Tibial artery (tissue), 4 donors: ENCODE measurements at places on chromosomes 13 and 19.

- H3K36me3 ChIP-seq: no peaks in the 10 kb centered on the region
- H3K4me1 ChIP-seq: peaks cover 71% of the 10 kb centered on the region
- H3K4me3 ChIP-seq: peak overlapping the region; percentile 64
- H3K27ac ChIP-seq: peak overlapping the region; percentile 98
- no peaks in the 10 kb centered on the region for H3K27me3 ChIP-seq
- DNase-seq: no peak
Observed at GRCh38 chr19:12783291-12783848, 7.9 kb upstream of the JUNB start.

DNA sequence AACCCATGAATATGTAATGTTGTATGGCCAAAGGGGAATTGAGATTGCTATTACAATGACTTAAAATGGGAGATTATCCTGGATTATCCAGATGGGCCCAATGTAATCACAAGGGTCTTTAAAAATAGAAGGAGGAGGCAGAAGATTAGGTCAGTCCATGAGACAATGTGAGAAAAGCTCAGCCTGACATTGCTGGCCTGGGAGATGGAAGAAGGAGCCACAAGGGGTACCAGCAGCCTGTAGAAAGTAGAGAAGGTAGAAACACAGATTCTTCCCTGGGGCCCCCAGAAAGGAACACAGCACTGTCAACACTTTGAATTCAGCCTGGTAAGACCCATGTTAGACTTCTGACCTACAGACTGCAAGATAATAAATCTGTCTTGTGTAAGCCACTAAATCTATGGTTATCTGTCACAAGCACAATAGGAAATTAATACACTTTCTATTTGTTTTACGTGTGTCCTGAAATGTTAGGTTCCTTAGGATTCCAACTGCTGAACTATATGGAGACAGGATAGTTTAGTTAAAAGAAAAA lies 132.9 kb upstream of the SERP2 start:
- H3K4me3 ChIP-seq: no peak overlapping the region
- H3K36me3 ChIP-seq: no peaks in the 10 kb centered on the region
- no peaks in the 10 kb centered on the region for H3K27me3 ChIP-seq
- H3K4me1 ChIP-seq: peaks cover 29% of the 10 kb centered on the region
- H3K27ac ChIP-seq: no peak overlapping the region
- no peak for DNase-seq

GRCh38 chr13:111143865-111144540 lies 28.9 kb downstream of the ARHGEF7 start:
- DNase-seq: no peak
- no peaks in the 10 kb centered on the region for H3K36me3 ChIP-seq
- no peak overlapping the region for H3K4me3 ChIP-seq
- H3K27ac ChIP-seq: peak overlapping the region; percentile 64
- peaks cover 21% of the 10 kb centered on the region for H3K4me1 ChIP-seq

DNA sequence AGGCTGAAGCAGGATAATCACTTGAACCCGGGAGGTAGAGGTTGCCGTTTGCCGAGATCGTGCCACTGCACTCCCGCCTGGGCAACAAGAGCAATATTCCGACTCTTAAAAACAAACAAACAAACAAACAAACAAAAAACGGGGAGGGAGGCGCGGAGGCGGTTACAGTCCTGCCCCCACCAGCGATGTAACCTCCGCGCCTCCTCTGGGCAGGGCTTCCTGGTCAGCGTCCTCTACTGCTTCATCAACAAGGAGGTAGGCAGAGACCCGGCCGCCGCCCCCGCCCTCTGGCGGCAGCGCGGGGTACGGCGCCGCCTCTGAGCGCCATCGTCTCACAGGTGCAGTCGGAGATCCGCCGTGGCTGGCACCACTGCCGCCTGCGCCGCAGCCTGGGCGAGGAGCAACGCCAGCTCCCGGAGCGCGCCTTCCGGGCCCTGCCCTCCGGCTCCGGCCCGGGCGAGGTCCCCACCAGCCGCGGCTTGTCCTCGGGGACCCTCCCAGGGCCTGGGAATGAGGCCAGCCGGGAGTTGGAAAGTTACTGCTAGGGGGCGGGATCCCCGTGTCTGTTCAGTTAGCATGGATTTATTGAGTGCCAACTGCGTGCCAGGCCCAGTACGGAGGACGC lies 10.2 kb downstream of the SNRPD2 start:
- peak; percentile 93 for DNase-seq
- H3K4me1 ChIP-seq: peaks cover 16% of the 10 kb centered on the region
- peak overlapping the region; percentile 54 for H3K4me3 ChIP-seq
- H3K27me3 ChIP-seq: peaks cover 39% of the 10 kb centered on the region
- peaks cover 18% of the 10 kb centered on the region for H3K36me3 ChIP-seq

DNA sequence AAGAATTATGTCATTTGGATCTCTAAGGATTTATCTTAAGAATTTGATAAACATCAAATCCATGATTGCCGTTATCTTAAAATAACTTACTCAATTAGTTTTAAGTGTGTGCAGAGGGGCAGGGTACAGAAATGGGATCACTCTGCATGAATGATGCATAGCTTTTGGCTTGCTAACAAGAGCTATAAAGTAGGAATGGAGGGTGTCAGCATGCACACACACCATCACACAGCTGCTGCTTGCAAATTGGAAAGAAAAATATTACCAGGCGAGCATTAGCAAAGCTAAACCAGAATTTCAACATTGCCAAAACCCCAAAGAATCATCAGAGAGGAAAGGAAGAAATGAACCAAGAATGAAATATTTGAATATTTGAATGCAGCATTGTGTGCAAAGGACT lies 580.6 kb downstream of the LMO7 start:
- no peaks in the 10 kb centered on the region for H3K4me1 ChIP-seq
- no peak for DNase-seq
- no peaks in the 10 kb centered on the region for H3K27me3 ChIP-seq
- no peak overlapping the region for H3K27ac ChIP-seq
- no peaks in the 10 kb centered on the region for H3K36me3 ChIP-seq
- no peak overlapping the region for H3K4me3 ChIP-seq

DNA sequence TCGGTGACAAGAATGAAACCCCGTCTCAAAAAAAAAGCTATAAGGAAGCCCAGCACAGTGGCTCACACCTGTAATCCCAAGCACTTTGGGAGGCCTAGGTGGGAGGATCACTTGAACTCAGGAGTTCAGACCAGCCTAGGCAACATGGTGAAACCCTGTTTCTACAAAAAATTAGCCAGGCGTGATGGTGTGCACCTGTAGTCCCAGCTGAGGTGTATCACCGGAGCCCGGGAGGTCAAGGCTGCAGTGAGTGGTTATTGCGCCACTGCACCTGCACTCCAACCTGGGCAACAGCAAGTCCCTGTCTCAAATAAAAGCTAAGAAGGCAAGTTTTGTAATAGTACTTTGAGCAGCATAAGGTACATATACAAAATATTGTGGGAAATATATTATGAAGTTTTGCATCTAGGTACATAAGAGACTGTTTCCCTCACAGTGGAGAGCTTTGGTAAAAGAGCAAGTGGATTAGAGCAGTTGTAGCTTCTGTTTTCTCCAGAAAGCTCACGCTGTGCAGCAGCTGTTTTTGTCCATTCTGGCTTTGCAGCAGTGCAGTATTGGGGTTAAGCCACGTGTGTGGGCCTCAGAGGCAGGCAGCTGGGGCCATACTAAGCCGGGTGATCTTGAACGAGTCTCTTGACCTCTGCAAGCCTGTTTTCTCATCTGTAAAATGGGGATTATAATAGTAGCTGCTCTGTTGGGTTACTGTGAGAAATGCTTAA lies 35.4 kb downstream of the ARHGAP35 start:
- no peaks in the 10 kb centered on the region for H3K27me3 ChIP-seq
- H3K27ac ChIP-seq: no peak overlapping the region
- H3K36me3 ChIP-seq: no peaks in the 10 kb centered on the region
- no peak for DNase-seq
- no peak overlapping the region for H3K4me3 ChIP-seq
- no peaks in the 10 kb centered on the region for H3K4me1 ChIP-seq

DNA sequence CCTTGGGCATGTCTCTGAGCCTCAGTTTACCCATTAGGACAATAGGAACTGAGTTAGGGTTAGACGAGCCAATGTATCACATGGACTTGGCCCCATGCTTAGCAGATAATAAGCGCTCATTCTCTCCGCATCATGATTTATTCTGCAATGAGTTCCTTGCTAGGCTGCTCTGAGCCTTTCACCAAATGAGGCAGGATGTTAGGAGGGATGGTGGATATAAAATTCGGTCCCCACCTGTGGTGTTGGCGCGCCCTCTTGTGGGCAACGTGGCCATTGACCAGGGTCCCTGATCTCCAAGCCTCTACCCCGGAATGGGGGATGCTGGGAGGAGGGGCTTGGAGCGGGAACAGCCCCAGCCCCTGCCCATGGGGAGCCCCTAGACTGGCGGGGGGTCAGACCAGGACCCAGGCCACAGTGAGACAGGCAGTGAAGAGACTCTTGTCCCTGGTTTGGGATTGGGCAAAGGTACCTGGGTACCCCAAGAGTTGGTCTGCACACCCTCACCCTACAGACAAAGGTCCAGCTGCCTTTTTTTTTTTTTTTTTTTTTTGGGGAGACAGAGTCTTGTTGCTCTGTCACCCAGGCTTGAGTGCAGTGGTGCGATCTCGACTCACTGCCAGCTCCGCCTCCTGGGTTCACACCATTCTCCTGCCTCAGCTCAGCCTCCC lies 43.9 kb downstream of the CERS4 start:
- H3K27ac ChIP-seq: no peak overlapping the region
- peak; percentile 86 for DNase-seq
- peaks cover 12% of the 10 kb centered on the region for H3K4me1 ChIP-seq
- no peaks in the 10 kb centered on the region for H3K27me3 ChIP-seq

- H3K27ac ChIP-seq: no peak overlapping the region
- no peak overlapping the region for H3K4me3 ChIP-seq
- no peaks in the 10 kb centered on the region for H3K36me3 ChIP-seq
- no peaks in the 10 kb centered on the region for H3K4me1 ChIP-seq
- DNase-seq: no peak
Observed at GRCh38 chr13:94660695-94661326, 51.5 kb downstream of the SOX21 start.

GRCh38 chr13:94093652-94094315 lies 385.7 kb downstream of the DCT start:
- no peaks in the 10 kb centered on the region for H3K36me3 ChIP-seq
- no peaks in the 10 kb centered on the region for H3K4me1 ChIP-seq
- DNase-seq: no peak
- no peak overlapping the region for H3K4me3 ChIP-seq
- no peaks in the 10 kb centered on the region for H3K27me3 ChIP-seq

DNA sequence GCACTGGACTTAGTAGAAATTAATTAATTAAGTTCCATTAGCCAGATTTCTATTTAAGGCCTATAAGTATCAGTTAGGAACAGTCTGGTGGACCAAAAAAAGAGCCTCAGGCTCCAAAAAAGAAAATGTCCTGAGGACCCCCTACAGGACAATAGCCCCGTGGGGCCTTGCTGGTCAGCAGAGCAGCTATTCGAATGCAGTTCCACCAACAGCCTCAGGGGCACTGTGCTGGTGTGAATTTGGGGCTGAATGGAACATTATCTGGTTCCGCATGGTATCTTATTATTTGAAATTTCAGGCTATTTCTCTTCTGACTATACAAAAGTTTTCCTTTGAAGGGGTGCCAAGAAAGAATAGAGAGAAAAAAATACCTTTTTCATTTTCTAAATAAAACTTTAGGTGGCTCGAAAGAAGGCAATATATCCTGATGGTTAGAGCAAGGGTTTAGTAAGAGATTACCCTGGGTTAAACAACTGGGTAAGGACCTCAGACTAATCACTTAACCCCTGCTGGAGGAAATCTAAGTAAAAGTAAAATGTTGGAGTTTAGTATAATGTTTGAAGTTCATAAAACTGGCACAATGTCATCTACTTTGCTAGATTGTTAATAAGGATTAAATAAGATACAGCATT lies 147.2 kb downstream of the MIPEP start:
- H3K36me3 ChIP-seq: no peaks in the 10 kb centered on the region
- no peaks in the 10 kb centered on the region for H3K27me3 ChIP-seq
- H3K4me1 ChIP-seq: no peaks in the 10 kb centered on the region
- DNase-seq: no peak

- H3K4me3 ChIP-seq: no peak overlapping the region
- no peak for DNase-seq
- H3K4me1 ChIP-seq: peaks cover 12% of the 10 kb centered on the region
Observed at GRCh38 chr19:8242211-8242821, 33.1 kb downstream of the CERS4 start.

DNA sequence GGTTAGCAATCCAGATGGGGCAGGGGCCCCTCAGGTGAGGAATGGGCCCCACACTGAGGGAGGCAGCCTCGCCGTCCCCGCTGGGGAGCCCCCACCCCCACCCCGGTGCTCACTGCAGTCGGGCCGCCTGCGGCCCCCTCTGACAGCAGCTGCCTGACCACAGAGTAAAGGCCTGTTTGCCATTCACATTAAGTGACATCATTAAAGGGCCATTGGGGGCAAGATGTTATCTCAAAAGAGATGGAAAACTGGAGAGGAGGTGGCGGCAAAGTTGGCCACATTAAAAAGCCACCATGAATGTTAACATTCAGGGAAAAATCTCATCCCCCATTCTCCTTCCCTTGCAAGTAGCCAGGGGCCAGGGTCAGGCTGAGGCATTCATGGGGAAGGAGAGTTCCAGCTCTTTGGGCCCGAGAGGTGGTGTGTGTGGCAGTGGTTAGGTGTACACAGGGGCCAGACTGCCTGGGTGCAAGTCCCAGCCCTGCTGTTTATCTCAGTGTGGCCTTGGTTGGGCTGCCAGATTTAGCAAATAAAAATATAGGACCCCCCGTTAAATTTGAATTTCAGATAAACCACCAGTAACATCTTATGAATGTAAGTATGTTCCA lies 20.9 kb downstream of the VSTM2B start:
- H3K4me1 ChIP-seq: no peaks in the 10 kb centered on the region
- no peak overlapping the region for H3K4me3 ChIP-seq
- DNase-seq: peak; percentile 4
- no peak overlapping the region for H3K27ac ChIP-seq

GRCh38 chr13:91978571-91978970 lies 580.1 kb downstream of the GPC5 start:
- no peak for DNase-seq
- no peak overlapping the region for H3K27ac ChIP-seq
- no peaks in the 10 kb centered on the region for H3K27me3 ChIP-seq
- no peaks in the 10 kb centered on the region for H3K36me3 ChIP-seq
- H3K4me3 ChIP-seq: no peak overlapping the region

- peaks cover 6% of the 10 kb centered on the region for H3K36me3 ChIP-seq
- no peaks in the 10 kb centered on the region for H3K27me3 ChIP-seq
- H3K27ac ChIP-seq: peak overlapping the region; percentile 99
- DNase-seq: no peak
Observed at GRCh38 chr19:49849433-49850220, 1.3 kb upstream of the PTOV1 start.

- DNase-seq: no peak
- H3K27me3 ChIP-seq: no peaks in the 10 kb centered on the region
- no peaks in the 10 kb centered on the region for H3K4me1 ChIP-seq
Observed at GRCh38 chr19:41796901-41797300, 514 bp downstream of the CEACAM3 start.

GRCh38 chr13:31192306-31192705 lies 7.5 kb upstream of the B3GLCT start:
- no peak overlapping the region for H3K4me3 ChIP-seq
- no peaks in the 10 kb centered on the region for H3K4me1 ChIP-seq
- H3K36me3 ChIP-seq: no peaks in the 10 kb centered on the region
- H3K27ac ChIP-seq: no peak overlapping the region
- H3K27me3 ChIP-seq: no peaks in the 10 kb centered on the region
